ENCODE measurements at places on chromosomes 12 and 14. TPM values are rescaled to one million over a fixed set of nuclear protein-coding genes. Genes with fewer than 3 reads are reported as not detected.

- DNase-seq: no peak
Observed at GRCh38 chr12:13167226-13167625, 29.3 kb upstream of the EMP1 start.

Gene HECTD4
- total RNA-seq: 54.7 TPM

DNA sequence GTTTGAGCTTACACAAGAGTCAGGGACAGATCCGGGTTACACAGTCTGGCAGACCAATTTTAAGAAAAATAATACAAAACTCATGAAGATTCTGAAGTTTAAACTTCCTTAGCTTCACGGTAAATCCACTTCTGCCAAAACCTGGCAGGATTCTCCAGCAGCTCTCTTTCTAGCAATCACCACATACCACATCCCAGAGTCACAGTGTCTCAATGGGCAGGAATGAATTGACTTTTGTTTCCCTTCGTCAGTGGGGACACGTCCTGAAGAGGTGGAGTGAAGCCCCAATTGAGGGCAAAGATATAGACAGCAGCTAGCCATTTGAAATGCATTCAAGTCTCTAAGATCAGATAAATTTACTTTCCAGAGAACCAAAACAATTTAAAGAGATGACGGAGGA, 117.1 kb upstream of the ARHGAP5 start:
- no peak for DNase-seq

DNA sequence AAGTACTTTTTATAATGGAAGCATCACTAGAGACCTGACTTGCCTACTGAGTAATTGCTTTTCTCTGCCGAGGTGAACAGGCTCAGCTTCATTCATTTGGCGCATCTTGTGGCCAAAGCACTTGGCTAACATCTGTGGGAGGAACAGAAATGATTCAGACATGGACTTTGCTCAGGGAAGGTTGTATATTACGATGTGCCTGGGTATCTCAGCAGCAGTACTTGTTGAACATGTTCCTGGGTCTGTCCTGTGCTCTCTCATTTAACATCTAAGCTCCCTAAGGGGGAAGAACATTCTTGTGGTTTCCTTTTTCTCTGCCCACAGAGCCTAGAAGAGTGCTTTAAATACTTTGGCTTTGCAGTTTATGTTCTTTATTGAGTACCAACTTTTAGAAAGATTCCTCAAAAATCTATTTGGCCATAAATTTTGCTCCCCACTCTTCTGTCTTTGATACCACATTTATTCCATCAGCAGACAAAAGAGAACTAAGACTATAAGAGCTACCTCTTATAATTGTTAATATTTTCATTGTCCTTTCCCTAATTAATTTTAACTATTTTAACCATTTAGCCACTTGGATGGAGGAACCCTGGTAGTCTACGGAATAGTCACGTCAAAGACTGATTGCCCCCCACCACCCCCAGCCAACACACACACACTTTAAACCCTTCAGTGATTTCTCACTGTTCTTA, 101.2 kb upstream of the EGLN3 start:
- DNase-seq: no peak

Gene POLE2
- 0.98 TPM for total RNA-seq

Gene B4GALNT3
- total RNA-seq: 14.0 TPM

- no peak for DNase-seq
Observed at GRCh38 chr12:110349514-110350151, 53.9 kb downstream of the ANAPC7 start.

DNA sequence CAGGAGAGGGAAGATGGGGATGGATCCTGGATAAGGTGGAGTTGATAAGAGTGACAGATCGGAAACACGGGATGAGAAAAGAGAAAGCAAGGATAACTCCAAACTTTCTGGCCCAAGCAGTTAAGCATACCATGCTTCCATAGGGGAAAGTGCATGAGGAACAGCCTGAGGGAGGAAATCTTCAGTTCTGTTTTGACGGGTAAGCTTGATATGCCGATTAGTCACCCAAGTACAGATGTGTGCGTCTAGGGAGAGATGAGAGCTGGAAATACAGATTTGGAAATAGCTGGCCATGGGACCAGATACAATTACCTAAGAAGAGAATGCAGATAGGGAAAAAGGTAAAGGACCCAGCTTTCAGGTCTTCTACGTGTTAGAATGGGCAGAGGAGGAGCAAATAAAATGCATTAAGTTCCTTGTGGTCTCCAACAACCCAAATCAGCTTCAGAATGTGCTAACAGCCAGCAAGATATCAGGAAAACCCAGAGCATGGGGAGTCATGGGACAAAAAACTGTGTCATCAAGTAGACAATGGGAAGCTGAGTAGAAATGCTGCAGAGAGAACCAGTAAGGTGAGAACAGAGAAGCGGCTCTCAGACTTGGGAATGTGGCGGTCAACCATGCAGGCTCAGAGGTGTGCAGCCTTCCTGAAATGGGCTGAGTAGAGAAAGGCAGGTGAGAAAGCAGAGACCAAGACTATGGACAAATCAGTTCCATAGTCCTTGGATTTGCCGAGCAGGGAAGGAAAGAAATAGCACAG, 56.3 kb downstream of the PPP1R36 start:
- no peak for DNase-seq

Gene P2RX7
- total RNA-seq: 20.1 TPM

Gene ESPL1
- 0.35 TPM for total RNA-seq

Gene ANKRD52
- 28.0 TPM for total RNA-seq

GRCh38 chr12:45623221-45623620, 106.3 kb upstream of the ARID2 start:
- no peak for DNase-seq

Gene DNAI7
- total RNA-seq: 0.49 TPM

DNA sequence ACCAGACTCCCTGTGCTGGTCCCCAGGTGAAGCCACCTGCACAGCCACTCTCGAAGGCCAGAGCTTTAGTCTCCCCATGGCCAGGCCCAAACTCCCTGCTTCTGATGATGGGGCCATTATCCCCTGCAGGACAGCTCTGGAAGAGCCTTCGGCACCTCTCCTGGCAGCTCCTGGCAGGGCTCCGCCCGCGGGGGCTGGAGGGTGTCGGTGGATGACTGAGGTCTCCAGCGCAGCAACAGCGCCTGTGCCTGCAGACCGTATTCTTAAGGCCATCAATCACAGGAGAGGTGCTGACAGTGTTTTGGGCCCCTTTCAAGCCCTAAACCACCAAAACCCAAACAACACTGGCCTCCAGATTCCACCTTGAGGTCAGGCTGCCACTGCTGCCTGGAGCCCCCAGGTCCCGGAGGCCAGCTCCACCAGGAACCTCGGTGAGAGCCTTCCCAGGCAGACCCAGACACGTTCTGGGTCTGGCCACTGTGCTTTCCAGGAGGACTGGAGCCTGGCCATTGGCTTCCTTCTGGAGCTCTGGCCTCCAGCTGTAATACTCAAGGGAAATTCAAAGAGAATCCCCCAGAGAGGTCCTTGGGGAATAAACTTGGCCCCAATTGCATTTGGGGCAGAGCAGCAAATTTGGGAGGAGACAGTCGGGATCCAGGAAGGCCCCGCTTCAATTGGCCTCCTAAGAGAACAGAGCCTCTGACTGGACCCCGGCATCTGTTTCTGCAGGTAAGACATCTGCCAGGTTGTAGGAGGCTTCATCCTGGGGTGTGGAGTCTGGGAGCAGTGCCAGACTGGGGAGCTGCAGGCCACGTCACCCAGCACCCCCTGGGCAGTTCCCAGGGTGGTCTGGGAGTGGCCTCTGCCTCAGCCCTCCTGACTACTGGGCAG, 210.6 kb upstream of the RTL1 start:
- no peak for DNase-seq

DNA sequence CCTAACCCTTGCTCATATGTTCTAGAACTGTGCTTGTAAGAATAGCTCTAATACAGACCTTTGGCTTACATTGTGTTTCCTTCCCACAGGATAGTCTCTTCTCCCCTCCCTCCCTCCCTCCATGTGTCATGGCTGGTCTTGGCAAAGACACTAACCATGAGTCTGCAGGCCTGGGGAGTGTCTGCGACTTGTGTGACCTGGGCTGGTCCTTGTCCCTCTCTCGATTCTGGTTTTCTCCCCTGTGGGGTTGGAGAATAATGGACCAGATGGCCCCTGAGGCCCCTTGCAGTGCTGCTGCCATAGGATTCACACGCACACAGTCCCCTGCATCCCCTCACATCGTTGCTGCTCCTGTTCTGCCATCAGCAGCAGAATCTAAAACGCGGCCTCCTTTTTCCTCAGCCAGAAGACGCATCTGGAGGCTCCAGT, 30.3 kb downstream of the DEGS2 start:
- no peak for DNase-seq

DNA sequence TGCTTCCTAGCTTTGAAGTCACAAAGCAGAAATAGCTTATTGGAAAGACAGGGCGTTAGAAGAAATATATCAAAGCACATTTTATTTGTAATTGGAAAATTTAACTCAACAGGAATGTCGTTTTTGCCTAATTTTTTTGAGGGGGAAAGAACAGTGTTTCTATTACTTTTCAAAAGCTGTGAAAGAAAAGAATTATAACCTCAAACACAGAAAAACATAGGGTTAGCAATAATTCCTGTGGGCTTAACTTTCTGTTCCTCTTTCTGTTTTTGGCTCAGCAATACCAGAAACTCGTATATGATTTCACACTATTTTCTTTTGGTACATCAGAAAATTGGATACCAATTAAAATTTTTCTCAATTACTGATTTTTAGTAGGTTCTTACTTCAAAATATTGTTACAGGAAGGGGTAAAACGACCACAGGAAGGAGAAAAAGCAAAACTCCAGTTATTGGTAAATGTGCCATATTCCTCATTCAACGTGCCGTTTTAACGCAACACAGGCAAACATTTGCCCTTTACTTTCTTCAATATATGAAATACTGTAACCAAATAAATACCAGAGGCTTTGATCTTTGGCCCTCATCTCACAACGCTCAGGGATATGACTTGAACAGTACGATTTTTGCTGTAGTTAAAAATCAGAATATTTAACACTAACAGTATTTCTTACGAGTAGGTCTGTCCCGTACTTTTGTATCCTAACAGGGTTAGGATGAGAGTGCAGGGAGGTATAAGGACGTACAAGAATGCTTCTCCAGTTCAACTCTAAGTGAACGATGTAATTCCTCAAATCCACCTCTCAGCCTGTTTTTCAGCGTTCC, 1.3 kb upstream of the RNU6-7 start:
- DNase-seq: no peak

DNA sequence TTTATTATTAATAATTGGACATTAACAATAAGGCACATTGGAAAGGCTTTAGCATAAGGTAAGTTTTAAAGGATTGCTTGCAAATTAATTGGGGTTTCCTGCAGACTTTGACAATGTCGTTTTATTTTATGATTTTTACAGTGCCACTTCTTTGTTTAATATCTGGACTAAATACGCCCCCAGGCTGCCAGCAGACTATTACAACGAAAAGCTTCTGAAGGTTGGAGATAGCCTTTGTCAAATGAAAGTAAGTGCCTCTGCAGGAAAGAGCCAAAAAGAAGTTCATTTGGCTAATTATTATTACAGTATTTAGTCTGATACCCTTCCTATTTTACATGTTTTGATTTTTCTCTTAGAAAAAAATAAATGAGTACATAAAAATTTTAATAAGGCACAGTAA, 11.3 kb downstream of the CFAP54 start:
- no peak for DNase-seq

- DNase-seq: no peak
Observed at GRCh38 chr12:116529686-116530085, 29.5 kb upstream of the MAP1LC3B2 start.

Gene POP5
- total RNA-seq: 41.1 TPM

DNA sequence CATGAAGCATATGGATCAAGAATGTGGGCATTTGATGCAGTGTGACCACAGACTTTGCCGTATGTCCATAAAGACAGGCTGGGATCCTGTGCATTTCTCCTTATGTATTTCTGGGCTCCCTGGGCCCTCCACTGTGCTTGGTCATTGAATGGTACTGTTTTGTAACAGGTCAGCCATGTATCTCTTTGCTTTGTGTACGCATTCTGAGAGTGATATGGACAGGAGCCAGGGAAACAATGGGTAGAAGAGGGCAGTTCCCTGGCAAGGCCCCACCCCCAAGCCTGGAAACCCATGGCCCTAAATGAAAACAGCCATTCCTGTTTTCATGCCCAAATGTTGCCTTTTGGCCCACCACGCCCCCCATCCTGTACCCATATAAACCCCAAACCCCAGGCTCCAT, 15.2 kb upstream of the FBXO34 start:
- DNase-seq: no peak

DNA sequence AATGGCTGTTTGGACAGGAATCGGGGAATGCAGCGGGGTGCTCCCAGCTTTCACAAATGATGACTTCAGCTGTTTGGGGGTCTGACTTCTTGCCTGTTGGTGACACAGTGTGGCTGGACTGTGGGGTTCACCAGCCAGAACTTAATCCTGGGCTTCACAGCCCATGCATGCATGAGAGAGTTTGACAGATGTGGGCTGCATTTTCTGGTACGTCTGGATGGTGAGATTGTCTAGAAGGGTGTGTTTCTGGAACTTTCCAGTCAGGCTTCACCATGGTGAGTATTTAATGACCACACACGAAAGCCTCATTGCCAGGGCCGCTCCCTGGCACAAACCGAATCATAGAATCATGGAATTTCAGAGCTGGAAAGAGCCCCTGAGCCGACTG, 29.6 kb downstream of the CHST11 start:
- no peak for DNase-seq

Gene AQP2
- total RNA-seq: not detected

DNA sequence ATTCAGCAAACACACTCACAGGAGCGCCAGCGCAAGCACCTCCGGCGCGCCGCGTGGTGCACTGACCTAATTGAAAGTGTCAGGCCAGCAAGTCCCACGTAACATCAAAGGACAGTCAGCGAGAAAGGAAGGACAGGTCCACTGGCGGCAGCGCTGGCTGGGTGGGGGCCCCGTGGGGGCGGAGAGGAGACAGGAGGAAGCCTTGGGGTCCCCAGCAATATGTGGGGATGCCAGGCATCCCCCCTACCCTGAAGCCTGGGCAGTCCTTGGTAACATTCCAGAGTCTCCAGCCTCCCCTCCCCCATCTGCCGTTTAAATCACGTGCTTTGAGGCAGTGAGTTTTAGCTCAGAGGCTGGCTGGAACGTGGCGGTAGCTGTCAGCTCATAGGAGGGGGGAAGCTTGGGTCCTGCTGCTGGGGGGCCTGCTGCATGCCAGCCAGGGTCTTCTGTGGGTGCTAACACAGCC, 159.2 kb downstream of the CALM1 start:
- no peak for DNase-seq

GRCh38 chr12:113475451-113476175, 3.9 kb upstream of the LHX5 start:
- no peak for DNase-seq

Gene PSME2
- 138 TPM for total RNA-seq

- no peak for DNase-seq
Observed at GRCh38 chr12:77685112-77685511, 145.6 kb upstream of the NAV3 start.

GRCh38 chr12:89695830-89696229, 12.8 kb downstream of the ATP2B1 start:
- DNase-seq: no peak

DNA sequence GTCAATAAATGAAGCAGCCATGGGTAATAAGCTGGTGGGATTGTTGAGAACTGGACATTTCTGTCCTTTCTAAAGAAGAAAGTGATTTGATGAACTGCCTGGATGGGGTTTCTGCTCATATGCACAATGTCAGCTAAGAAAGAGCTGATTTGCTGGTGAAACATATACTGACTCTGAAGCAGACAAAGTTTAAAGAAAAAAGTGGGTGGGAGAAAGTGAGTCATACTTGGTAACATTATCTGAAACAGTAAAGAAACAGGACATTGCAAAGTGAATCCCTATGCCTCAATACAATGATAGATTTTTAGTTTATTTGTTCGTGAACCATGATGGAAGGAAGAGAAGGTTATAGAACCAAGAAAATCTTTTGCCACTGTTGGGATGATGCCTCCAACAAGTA, 95.6 kb upstream of the DNM1L start:
- DNase-seq: no peak
